ENCODE measurements at places on chromosomes 6 and 20.

- DNase-seq: no peak
Measured at GRCh38 chr6:81606965-81607381, 145.5 kb downstream of the TENT5A start.

DNA sequence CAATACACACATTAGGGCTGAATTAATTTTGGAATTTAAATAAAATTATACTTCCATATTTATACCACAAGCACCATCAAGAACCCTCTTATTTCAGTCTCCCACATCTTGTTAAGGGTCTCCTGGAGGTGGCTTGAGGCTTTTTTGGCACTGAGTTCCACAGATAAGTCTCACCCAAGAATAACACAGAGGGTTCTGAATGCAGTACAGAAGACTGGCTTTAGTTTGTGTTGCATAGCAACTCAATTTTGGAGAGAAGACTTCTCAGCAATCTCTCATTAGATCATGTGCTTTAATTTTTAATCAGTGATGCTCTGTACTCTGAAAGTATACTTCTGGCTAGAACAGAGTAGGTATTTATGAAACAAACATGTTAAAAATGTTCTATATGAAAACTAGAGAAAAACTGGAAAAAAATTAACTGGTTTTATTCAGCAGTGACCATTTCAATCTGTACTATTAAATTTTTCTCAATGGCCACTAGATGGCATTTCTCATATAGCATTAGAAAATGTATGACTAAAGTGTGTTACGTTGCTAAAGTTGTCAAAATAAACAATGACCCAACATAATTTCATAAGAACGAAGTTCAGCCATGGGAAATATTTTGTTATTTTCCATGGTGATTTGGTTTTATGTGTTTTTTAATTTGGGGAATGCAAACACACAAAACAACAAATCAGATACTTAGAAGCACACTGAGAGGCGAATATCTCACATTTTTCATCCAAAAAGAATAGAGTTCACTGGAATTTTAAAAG, 32.7 kb upstream of the MAP7 start:
- DNase-seq: no peak

- no peak for DNase-seq
Measured at GRCh38 chr6:35170166-35170565, 29.0 kb upstream of the TCP11 start.

- DNase-seq: no peak
Measured at GRCh38 chr6:137800762-137801161, 66.3 kb upstream of the TNFAIP3 start.

- no peak for DNase-seq
Measured at GRCh38 chr6:7343546-7344475, 30.8 kb upstream of the SSR1 start.

DNA sequence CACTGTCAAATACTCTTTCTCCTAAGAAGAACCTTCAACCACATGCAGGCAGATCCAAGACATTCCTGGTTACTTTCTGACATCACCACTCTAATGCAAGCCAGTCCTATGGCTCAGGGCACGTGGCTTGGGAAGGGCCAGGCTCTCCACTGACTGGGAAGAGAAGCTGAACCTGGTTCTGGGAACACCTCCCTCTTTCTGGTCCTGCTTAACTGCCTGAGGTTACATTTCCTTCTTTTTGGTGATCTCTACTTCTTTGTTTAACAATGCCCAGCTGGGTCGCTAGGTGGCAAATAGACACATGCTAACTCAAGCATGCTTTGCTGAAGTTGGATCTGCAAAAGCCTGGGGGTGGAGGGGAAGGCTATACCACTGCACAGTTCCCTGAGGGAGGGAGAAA, 249.8 kb downstream of the GMDS start:
- DNase-seq: no peak

- no peak for DNase-seq
Measured at GRCh38 chr6:5749016-5749650, 257.6 kb downstream of the NRN1 start.

DNA sequence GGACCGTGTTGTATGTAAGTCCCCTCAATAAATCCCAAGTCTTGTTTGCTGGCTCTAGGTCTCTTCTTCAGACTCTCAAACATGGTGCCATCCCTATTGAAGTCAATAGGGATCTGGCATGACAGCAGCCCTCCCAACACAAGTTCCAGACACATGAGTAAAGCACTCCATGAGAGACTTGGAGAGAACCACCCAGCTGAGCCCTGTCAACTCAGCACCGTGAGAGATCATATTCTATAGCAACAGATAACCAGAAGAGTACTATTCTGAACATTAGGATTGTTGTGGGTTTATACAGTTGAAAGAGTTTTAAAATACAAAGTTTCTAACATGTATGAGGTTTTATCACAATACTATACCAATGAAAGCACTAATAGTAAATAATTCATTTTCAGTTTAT, 23.5 kb downstream of the TMEM14A start:
- DNase-seq: no peak
